ENCODE measurements at places on chromosomes 2 and 18.

DNA sequence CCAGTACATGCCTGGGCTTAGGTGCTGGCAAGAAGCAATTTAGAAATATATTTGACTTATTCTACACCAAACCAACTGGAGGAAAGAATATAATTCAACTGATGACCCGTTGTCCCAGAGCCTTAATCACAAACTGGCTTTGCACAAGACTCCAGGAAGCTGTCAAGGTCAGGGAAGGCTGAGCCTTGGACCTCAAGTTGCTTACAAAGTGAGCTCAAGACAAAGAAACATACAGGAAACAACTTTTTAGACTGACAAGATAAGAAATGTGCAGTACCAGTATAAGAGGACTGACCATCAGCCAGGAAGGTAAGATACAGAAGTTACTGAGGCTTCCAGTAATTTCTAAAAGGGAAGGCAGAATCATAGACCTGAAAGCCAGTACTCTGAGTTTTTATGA, 35.0 kb upstream of the GPR55 start:
- DNase-seq: no peak

DNA sequence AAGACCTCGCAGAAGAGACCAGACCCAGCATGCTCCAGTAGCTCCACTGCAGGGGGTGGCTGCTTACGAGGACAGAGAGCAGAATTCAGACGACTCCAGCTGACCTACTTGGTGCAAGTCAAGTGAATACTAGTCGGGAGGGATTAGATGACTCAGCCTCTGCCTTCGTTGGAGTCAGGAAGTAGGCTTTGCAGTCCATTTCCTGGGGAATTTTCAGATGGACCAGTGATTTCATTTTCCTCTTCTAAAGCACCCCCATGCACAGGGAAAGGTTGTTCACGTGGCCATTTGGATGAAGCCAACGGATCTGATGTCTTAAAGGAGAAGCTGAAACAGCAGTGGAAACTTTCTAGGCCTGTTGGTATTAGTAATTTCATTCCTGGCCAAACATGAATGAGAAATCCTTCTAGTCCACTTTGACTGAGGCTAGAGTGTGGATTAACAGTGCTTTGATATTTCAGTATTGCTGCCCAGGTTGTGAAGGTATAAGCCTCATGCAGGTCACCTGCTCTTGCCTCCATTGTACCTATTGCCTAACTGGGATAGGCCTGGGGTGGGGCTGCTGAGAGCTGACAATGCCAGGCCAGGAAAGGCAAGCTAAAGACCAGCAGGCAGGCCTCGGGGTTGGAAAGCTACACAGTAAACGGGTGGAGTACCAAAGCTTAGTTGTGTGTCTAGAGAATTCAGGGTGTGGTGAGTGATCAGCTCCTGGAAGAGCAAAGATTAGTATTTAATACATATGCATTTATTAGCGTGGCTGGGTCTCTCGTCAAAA, 117.6 kb upstream of the FOSL2 start:
- DNase-seq: no peak

GRCh38 chr2:21656330-21657075, 532.7 kb downstream of the TDRD15 start:
- no peak for DNase-seq

DNA sequence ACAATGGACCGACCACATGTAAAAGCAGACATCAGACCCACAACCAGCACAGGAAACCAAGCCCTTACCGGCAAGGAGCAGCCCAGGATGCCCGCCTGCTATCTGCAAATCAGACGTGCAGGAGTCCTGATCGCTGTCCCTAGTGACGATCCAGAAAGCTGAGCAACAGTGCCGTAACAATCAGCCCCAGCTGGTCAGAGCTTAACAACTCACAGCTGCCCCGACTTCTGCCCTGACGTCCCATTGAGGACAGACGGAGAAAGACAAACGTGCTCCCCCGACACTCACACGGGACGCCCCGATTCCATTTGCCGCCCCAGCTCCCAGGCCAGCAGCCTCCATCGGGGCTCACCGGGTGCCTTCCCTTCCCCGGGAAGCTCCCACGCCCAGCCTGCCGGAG, 39.8 kb upstream of the PXDN start:
- no peak for DNase-seq

DNA sequence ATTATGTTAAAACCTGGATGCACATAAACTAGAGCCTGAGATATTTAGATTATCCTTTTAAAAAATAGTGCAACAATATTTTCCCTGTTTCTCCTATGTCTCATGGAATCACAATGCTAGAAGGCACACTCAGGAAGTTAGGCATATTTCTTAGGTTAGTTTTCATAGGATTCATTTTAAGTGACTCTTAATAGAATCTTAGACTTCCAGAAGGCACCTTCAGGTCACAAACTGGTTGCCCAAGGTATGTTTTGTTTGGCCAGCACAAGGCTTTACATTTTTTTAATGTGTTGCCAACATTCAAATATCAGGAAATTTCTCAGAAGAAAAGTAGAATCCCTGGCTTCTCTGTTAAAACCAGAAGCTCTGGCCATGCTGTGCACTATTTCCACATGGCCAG, 129.3 kb downstream of the LNPK start:
- DNase-seq: no peak

Data from D341Med (cell line).